Stimulated activated CD4-positive, alpha-beta T cell treated with anti-CD3 and anti-CD28 coated beads, Interleukin-1b, Interleukin-23, amount 100 ng/mL, for 1 hour (primary cell): ENCODE measurements at places on chromosomes 13 and 19.

GRCh38 chr19:37977992-37978391, 71.0 kb downstream of the SIPA1L3 start:
- DNase-seq = no peak

DNA sequence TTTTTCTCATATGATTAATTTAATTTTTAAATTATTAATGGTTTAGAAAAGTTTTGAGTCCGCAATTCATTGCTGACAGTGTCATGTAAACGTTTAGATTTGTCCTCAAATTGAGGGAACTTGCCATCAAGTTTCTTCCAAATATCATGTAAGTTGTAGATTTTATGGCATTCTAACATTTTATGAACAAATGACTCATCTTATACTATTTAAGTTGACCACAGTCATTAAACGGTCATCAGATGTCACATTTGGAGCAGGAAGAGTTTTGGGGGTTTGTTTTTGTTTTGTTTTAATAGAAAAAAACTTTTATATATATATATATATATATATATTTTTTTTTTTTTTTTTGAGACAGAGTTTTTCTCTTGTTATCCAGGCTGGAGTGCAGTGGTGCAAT, 4.3 kb downstream of the ZNF114 start:
- no peak for DNase-seq

DNA sequence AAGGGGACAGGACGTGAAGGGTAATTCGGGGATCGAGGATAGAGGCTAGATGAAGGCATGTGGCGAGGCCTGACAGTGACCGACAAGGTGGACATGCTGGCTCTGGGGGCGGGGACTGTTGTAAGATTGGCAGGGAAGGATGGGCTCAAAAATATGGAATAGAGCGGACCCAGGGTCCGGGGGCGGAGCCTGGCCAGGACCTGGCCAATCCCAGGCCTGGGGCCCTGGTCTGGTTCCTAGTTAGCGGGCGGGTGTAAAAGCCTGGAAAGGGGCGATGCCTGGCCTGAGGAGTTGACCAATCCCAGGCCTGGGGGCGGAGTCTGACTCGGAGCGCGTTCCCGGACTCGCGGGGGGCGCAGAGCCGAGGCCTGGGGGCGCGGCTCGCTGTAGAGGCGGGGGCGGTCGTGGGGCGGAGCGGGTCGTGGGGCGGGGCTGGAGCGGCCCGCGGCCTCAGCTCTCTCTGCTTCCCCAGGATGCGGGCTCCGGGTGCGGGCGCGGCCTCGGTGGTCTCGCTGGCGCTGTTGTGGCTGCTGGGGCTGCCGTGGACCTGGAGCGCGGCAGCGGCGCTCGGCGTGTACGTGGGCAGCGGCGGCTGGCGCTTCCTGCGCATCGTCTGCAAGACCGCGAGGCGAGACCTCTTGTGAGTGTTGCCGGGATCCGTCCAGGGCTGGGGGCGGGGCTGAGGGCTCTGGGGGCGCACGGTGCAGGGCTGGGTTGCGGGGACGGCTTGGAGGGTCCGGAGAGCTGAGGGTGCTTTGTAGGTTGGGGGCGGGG, at the start of gene SLC27A1:
Gene SLC27A1 (plus strand): TSS at position 457 of the 774 bp plus-strand sequence. CDS start 17 bp downstream, at position 474.
- peak; percentile 70 for DNase-seq

GRCh38 chr13:42495751-42496150, 78.2 kb upstream of the TNFSF11 start:
- DNase-seq = no peak

DNA sequence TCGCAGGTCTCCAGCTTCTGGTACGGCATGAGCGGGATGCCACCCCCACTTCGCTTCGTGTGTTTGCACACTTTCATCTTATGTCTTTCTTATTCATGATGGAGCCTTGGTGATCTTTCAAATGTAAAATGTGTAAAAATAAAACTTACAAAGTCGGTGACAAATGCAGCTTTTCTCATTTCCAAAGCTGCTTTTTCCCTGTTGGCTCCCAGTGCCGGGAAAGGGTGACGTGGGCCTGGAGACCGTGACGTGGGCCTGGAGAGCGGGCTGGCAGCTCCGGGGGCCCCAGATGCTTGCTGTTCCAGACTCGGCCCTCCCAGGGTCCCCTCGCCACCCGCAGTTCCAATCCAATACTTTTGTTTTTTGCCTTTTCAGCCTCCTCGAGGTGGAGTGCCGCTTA, 101.4 kb downstream of the KDM4B start:
- no peak for DNase-seq

DNA sequence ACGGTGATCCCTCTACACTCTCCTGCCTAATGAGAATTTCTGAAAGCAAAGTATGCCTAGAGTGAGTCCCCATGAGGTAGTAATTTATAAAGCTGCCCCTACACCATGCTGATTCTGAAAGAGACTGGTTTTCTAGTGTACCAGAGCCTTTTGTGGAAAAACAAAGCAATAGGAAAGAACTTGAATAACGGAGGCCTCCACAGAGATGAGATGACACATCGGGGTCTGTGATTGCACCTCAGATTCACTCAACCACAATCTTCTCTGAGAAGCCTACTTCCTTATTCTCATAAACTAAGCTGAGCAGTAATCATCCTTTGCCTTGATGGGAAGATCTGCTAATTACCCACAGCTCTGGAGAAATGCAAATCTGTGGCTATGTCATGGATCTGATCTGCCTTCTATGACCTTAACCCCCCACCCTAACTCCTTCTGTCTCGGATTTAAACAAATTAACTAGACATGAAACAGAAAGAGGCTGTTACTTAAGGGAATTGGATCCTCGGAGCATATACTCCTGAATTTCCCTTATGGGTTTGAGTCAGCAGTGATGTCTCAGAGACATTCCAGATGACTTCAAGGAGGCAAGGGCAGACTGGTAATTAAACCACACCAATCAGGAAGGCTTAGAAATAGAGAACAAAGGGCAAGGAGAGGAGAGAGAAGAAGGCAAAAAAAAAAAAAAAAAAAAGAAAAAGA, 128.0 kb downstream of the DCT start:
- no peak for DNase-seq
